ENCODE measurements at places on chromosomes 1 and 21.

DNA sequence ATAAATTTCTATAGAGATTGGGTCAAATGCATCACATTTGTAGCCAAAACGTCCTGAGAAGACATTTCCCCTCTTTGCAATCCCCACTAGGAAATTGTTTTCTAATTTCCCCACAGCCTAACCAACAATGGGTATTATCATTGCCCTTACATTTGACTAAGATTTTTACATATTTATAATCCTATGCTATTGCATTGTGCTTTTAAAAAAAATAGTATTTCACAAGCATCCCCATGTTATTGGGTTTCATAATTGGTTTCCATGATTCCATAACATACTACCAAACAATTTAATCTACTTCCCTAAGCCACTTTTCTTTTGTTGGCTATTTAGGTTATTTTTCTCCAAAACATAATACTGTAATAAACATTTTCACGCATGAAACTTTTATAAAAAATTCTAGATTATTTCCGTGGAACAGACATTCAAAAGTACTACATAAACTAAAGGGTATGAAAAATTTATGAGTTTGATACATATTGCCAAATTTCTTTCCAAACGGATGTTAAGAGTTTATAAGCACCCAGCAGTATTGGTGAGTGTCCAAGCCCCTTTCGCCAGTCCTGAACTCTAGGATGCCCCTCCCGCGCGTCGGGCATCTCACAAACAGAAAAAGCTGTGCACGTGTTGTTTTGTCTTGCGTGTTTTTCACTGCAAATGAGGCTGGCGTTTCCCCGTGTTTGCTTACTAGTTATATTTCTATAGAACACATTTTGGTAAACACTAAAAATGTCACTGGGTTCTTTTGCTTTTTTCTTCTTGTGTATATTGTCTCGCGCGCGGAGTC, 2.0 kb upstream of the LHX4 start:
- DNase-seq, result no peak

- no peak for DNase-seq
These were observed 341.1 kb downstream of the TGFB2 start for GRCh38 chr1:218686258-218686657.

GRCh38 chr1:206117151-206117948, at the start of gene AVPR1B:
Gene AVPR1B (minus strand): TSS chr1:206117388. CDS start chr1:206116890, 498 bp downstream.
- DNase-seq, result peak; percentile 28

- no peak for DNase-seq
These were observed 124.8 kb downstream of the RIPK4 start for GRCh38 chr21:41641821-41642701.

DNA sequence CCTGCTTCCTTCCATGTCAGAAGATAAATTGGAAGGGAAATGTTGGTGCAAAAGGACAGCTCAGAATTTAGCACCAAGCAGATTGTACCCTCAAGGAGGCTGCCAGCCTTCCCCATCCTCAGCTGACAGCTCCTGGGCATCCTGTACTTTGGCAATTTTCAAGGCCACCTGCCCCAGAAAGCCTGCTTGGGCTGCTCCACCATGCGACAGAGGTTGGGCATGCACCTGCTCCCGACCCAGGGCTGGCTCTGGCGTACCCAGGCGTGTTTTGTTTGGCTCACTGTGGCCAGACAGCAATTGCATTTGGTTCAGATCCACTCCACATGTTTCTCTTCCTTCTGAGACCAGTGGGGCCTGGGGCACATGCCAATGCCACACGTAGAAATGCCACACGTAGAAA, 547.8 kb downstream of the NPHP4 start:
- DNase-seq, result no peak

GRCh38 chr1:1128454-1129139, 12.7 kb upstream of the C1orf159 start:
- peak; percentile 64 for DNase-seq

GRCh38 chr1:203601716-203602309, 24.8 kb upstream of the ATP2B4 start:
- no peak for DNase-seq

- DNase-seq, result no peak
These were observed 5.1 kb upstream of the ARHGEF2 start for GRCh38 chr1:155983191-155984024.

GRCh38 chr1:25347556-25347955, 9.4 kb downstream of the TMEM50A start:
- no peak for DNase-seq

DNA sequence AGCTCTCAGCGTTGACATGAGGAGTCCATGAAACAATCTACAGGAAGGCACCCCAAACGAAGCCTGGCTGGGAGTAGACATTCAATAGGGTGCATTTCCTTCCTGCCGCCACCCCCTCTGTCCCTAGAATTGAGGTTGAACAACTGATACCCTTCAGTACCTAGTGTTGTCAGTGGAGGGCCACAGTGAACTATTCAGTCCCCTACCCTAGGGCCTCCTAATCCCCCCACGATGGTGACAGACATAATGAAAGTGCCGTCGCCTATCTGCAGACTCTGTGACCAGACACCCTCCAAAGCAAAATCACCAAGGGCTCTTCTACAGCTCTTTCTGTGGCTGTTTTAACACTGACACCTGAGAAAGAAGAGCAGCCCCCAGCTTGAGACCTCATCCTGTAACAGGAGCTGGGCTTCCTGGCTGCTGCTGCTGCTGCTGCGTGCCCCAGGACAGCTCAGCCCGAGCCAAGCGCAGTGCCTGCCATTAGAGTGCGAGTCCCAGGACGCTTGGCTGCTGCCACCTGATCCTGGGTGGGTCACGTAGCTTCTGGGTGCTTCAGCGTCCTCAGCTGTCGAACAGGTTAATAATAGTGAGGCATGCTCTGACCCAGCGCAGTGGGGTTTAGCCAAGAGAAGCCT, 183.0 kb downstream of the ZBTB18 start:
- DNase-seq, result no peak

DNA sequence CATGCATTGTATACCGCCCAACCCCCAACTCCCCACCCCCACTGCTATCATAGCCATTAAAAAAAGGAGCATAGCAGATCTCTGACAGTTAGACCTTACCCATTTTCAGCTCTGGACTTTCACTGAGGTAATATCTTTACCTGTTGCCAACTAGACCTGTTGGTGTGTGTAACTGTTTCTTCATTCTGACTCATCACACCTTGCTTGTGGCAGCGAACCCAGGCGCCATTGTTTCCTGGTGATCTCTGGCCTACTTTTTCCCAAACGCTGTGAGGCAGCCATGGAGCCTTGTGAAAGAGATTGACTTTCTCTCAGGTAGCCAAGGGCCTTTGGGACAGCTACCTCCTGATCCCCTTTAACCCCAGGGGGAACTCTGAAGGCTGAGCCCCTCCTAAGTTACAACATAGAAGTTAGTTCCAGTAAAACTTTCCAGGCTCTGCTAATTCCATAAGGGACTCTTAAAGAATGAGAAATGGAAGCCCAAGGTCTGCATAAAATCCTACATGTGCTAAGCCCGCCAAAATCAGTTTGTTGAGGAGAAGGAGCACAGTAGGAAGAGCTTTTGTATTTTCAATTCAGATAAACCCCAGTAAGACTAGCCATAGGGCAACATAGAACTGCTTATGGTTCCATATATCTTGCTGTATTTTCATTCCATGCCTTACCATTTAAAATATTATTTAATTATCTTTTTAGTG, 196.1 kb upstream of the CAMK1G start:
- no peak for DNase-seq

DNA sequence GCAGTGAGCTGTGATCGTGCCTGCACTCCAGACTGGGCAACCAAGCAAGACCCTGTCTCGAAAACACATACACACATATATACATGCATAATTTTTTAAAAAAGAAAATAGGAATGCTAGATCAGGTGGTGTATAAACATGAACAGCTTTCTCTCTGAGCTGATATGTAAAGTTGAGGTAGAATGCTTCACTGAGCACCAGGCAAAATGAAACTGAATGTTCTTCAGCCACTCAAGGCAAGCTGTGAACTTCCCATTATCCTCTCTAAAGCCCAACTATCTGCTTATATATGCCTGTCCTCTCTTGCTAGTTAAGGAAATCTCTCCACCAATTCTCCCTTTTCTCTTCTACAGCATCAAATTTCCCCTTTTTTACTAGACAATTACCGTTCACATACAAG, 93.0 kb downstream of the NUF2 start:
- no peak for DNase-seq

GRCh38 chr1:159935719-159936272, 9.6 kb downstream of the IGSF9 start:
- DNase-seq, result no peak

- DNase-seq, result no peak
These were observed 6.4 kb downstream of the MT1HL1 start for GRCh38 chr1:236997882-236998281.

DNA sequence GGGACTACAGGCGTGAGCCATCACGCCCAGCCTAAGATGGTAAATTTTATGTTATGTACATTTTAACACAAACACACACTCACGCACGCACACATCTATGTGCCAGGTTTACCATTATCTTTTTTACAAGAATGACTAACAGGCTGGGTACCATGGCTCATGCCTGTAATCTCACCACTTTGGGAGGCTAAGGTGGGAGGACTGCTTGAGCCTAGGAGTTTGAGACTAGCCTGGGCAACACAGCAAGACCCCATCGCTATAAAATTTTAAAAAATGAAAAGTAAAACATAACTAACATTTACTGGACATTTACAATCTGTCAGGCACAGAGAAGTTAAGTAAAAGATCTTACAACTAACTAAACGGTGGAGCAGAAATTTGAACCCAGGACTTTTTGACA, 14.7 kb downstream of the GATAD2B start:
- no peak for DNase-seq

DNA sequence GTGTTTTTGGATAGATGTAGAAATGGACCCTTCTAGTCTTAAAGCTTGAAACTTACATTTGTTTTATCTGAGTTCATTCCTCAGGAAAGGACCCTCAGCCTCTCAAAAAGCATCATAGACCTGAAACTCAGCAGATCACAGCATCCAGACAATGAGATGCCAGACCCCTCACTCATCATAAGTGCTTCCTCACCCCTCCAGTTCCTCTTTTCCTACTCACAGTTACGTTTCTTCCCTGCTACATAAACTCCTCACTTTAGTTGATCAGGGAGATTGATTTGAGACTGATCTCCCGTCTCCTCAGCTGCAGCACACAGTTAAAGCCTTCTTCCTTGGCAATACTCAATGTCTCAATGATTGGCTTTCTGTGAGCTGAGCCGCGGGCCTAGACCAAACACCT, 282.0 kb downstream of the FAM72C start:
- no peak for DNase-seq

DNA sequence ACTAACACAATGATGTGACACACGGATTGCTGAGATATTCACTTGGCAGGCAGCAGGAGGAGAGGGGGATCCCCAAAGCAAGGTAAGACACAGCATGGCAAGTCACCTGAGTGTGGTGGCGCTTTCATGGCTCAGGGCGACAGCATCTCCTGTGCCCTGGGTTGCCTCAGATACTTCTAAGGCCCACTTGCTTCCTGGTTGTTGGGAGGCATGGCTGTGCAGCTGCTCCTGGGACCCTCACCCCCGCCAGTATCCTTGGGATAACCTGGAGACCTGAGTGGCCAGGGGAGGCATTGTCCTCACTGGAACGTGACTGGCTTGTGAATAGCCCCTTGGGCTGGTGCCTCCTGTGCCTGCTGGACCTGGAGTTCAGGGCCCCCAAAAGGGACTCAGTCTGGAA, 69.8 kb downstream of the STUM start:
- no peak for DNase-seq

DNA sequence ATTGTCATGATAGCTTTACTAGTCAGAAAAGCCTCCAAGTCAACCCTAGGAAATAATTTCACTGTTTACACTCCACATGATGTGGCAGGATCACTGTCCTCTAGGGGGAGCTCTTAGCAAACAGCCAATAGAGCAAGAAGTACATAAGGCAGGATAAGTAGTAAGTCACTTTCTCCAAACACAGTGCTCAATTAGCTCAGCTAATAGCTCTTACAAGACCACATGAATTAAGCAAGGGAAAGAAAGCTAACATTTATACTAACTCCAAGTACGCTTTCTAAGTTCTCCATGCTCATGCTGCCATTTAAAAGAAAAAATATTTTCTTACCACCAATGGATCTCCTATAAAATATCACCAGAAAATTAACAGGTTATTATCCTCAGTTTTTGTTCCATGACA, 66.9 kb upstream of the LRIF1 start:
- no peak for DNase-seq

- no peak for DNase-seq
These were observed 1.8 kb downstream of the SH3GLB1 start for GRCh38 chr1:86706018-86706635.

GRCh38 chr1:209398313-209398991, 185.1 kb upstream of the CAMK1G start:
- DNase-seq, result peak; percentile 15

GRCh38 chr1:76198452-76198851, 123.9 kb downstream of the ST6GALNAC3 start:
- no peak for DNase-seq

All from pancreas (tissue), 10 donors.